Skin of body (tissue), 3 donors: ENCODE measurements at places on chromosomes 7 and 10.

DNA sequence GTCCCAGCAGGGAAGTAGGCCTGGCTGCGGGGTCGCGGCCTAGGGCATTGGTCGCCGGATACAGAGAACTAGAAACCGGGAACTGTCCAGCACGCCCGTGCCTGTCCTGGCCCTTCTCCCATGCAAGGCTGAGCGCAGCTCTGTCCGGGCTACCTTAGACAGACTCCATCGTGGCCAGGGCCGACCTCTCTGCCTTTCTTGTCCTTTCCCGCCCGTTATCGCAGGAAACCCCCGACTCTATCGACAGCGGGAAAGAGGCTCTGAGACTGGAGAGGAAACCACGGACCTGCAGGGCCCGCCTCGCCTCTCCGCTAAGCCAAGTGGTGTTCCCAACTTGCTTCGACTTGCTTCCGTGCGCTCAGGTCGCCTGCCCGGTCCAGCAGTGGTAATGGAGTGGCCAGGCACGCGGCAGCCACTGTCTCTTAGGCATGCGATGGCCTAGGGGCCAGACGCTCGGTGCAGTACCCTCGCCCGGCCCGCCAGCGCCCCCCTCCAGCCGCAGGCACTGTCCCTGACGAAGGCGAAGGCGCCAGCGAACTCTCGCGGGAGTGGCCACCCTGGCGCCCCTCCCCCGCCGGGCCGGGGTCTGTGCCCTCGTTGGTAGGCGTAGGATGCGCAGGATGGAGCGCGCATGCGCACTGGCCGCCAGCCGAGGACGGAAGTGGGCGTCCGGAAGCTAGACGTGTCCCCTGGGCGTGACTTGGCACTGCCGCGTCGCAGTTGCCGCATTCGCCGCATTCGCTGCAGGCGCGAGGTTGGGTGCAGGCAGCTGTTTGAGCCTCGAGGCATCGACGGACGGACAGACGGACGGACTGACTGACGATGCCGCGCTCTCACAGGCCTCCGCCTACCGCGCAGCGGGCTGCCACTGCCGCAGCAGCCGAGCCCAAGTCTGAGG lies 54.4 kb downstream of the MCMBP start:
- peak; percentile 39 for DNase-seq

GRCh38 chr10:77809336-77809735 lies 117.2 kb downstream of the DLG5 start:
- no peak for DNase-seq

- DNase-seq = no peak
Observed at GRCh38 chr10:98400482-98400881, 14.5 kb downstream of the PYROXD2 start.

DNA sequence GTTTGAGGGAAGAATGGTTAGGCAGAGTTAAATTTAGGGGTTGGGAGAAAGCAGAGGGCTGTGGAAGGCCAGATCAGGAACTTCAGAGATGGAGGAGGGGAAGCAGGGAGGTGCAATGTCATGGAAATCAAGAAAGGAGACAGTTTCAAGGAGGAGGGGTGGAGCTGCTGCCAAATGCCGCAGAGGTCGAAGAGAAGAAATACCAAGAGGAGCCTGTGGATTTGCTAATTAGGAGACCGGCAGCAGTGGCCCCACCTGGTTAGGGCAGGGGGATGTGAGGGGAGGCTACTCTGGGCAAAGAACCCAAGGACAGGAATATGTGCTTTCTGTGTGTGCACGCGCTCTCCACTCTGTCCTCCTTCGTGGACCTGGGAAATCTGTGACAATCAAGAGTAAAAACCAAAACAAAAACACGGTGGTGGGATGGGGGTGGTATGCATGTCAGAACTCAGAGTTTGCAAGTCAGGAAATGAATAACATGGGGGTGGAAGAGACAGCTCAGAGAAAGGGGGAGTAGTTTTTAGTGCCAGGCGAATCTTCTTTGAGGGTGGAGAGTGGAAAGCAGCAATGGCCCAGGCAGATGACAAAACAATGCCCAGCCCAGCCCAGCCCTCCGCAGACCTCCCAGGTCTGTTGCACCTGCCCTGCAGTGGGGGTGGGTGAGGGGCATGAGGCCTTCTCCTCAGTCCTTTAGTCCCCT lies 102.9 kb upstream of the PAX2 start:
- DNase-seq = no peak

- no peak for DNase-seq
Observed at GRCh38 chr7:114418117-114418516, 3.5 kb downstream of the FOXP2 start.

DNA sequence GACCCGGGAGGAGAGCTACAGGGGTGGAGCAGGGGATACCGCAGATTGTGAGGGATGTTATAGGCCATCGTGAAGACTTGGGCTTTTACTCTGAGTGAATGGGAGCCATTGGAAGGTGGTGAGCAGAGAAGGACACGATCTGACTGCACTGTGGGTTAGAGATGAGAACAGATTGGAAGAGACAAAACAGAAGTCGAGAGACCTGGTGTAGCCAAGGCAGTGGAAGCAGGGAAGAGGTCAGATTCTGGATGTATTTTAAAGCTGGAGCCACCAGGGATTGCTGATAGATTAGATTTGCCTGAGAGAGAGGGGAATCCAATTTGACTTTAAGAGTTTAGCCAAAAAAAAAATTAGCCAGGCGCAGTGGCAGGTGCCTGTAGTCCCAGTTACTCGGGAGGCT lies 21.6 kb upstream of the EEPD1 start:
- no peak for DNase-seq
